Renal cortical epithelial cell (primary cell): ENCODE measurements at places on chromosomes 4 and X. TPM values are rescaled to one million over a fixed set of nuclear protein-coding genes. Genes with fewer than 3 reads are reported as not detected.

DNA sequence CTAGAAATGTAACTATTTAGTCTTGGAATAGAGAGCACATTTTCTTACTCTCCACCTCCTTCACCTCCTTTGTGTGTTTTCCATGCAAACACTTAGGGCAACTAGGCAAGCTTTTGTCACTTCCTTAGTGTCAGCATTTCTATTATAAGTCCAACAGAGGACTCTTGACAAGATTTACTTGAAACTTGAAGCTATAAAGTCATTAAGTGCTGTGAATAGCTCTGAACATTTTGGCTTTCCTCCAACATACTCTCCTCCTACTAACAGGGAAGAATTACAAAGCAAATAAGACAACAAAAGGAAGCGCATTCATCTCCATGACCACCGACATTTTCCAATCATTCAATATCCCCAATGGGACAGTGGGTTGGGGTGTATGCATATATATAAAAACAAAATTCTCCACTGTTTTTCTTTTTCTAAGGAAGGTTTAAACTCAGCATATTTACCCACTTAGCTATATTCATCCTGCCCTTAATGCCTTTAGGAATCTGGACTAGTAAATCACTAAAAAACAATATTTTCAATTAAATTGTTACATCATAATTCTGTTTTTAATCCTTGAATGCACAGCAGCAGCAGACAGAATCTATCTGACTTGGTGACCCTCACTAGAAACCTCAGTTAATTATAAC is 264.6 kb downstream of the SNCA start:
- DNase-seq = peak; percentile 71

DNA sequence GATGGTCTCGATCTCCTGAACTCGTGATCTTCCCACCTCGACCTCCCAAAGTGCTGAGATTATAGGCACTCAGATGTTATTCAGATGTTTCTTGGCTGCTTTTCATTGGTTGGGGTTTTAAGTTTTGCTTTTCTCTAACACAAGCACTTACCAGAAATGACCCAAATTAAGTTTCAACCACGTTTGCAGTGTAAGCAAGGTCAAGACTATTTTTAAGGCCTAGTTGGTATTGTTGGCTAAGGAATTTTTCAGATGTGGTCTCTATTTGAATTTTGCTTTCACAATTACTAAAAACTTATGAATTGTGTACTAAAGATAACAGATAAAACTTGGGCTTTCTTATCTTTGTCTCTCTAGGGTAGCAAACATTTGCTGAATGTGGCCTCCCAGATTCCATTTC is 1756.9 kb upstream of the TENM3 start:
- DNase-seq = no peak

DNA sequence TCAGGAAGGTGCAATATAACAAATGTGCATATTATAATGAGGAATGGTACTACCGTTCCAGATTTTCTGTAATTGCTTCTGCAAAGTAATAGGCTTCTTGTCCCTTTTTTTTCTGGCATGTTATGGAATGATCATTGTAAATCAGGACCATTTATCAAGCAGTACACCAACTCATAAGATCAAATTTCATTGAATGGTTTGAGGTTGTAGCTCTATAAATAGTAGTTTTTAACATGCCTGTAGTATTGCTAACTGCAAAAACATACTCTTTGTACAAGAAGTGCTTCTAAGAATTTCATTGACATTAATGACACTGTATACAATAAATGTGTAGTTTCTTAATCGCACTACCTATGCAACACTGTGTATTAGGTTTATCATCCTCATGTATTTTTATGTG is 12.6 kb downstream of the IBSP start:
- DNase-seq = no peak

TCEAL7 gene
- 2.8 and 8.2 TPM in 2 replicates for total RNA-seq

ZNF595 gene
- 12.3 and 14.0 TPM in 2 replicates for total RNA-seq

FAM184B gene
- total RNA-seq = not detected in 2 replicates
